NT2/D1 (cell line): ENCODE measurements at places on chromosomes 7 and 10.

DNA sequence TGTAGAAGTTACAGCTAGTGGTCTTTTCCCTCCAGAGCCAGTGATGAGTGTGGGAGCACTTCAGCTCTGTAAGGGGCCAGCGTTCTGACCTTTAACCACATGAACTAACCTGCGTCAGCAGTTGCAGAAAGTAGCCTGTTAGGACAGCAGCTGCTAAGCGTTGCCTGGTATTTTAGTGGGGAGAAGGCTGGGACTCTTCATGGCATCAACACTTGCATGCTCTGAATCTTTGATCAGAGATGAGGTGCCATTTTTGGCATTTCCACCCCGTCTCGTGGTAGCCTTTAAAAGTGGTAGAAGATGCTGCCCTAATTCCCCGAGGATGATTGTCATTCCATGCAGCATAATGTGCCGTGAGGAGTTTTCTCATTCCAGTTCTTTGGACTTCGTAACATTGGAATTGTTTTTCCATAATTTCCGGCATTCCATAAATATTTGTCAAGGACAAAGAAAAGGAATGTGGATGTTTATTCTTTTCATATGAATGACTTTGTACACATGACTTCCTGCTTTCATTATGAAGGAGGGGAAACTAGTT lies 92.2 kb downstream of the AVL9 start:
- DNase-seq, result no peak

DNA sequence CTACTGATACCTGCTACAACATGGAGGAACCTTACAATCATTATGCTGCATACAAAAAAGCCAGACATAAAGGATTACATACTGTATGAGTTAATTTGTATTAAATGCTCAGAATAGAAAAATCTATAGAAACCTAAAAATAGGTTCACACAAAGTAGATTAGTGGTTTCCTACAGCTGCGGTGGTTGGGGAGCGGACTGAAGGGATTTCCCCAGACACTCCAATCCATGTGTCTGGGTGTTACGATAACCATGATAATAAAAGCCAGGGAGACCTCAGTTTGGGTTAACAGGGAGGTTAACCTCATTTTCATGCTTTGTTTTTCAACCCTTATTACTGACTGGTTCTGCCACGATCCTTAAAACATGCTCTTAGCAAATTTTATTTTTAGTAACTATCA lies 355.9 kb downstream of the KCNMA1 start:
- DNase-seq, result no peak

- peak; percentile 30 for DNase-seq
Observed at GRCh38 chr10:80382989-80383388, 25.4 kb upstream of the PRXL2A start.

DNA sequence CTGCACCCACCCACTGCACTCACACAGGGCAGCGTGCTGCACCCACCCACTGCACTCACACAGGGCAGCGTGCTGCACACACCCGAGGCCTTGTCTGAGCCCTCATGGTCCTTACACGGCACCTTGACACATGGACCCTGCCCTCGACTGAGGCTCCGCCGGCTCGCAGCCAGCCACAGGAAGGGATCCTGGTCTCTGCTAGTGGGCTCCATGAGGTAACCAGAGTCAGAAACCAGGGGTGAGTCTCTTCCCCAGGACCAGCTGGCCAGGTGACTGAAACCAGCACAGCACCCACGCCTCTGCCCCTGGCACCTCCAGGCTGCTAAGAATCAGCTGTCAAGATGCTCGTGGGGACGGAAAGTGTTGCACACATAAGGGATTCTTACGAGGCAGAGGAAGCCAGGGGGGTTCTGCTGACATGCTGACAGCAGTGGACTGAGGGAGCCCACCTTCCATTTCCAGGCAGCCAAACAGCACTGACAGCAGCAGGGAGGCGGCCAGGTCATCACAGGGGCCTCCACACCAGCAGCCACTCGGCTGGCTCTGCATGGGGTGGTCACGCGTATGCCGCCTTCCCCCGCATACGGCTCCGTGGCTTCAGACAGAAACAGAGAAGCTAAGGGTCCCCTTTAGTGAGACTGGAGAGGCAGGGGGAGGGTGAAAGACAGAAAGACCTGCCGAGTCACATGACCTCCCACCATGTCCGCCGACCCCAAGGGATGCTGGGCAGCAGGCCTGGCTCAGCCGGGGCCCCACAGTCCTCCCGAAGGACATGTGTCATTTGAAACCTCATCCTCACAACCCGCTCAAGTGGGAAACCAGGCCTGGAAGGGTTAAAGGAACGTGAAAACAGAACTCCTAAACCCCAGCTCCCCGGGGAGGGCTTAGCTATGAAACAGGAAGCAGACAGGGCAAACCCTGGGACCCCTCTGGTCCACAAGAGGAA lies 34.2 kb downstream of the GPER1 start:
- DNase-seq, result no peak

GRCh38 chr10:48567346-48567745 lies 37.5 kb downstream of the ARHGAP22 start:
- no peak for DNase-seq

- DNase-seq, result peak; percentile 82
Observed at GRCh38 chr7:130668258-130669084, at the start of gene COPG2. Gene COPG2, minus strand, starts transcription at chr7:130668748. Its CDS starts 80 bp downstream, at chr7:130668668.

DNA sequence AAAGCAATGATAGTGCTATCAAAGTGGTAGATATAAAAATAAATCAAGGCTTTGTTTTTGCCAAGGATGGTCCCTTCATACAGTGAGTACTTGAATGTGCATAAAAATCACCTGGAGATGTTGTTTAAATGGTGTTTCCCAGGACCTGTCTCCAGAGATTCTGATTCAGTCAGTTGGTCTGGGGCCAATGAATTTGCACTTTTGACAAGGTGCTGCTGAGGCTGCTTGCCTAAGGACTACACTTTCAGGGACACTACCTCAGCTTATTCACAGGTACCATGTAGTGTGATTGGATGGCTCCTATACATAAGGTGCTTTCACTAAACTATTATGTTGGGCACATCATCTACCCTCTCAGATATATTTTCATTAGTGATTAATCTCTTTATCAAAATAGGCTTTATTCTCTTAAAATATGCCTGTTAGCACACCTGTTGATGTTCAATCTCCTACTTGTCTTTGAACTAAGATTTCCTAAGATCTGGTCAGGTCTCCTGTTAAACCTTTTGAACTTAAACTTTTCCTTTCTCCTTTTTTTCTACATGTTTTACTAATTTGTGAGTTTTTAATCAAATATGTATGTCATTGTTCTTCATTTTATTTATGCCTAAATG lies 24.3 kb downstream of the CAPZA2 start:
- no peak for DNase-seq

- DNase-seq, result no peak
Observed at GRCh38 chr7:140525743-140526142, 46.4 kb upstream of the MKRN1 start.

DNA sequence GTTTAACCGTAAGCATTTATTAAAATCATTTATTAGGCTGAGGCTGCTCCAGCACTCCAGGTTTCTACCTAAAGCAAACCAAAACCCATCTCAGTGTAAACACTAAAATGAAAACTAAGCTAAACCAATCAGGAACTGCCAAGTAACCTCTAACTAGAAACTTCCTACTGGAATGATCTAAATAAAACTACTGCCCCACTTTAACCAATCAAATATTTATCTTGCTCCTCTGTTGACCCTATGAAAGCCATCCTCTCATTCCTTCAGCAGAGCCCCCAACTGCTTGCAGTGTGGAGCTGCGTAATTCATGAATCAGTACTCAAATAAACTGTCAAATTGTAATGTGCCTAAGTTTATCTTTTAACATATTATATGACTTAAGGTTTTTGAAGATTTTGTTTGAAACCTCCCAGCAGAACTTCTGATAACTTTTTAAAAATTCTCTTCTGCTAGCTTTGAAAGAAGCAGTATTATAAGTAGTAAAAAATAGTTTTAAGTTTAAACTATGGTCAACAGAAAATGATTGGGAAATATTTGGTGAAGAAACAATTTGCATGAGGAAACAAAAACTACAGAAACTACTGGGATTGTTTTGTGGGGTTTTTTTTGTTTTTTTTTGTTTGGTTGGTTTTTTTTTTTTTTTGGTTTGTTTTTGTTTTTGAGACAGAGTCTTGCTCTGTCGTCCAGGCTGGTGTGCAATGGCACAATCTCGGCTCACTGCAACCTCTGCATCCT lies 47.4 kb downstream of the GPR37 start:
- no peak for DNase-seq

- DNase-seq, result no peak
Observed at GRCh38 chr10:116195583-116195982, 77.4 kb downstream of the GFRA1 start.

DNA sequence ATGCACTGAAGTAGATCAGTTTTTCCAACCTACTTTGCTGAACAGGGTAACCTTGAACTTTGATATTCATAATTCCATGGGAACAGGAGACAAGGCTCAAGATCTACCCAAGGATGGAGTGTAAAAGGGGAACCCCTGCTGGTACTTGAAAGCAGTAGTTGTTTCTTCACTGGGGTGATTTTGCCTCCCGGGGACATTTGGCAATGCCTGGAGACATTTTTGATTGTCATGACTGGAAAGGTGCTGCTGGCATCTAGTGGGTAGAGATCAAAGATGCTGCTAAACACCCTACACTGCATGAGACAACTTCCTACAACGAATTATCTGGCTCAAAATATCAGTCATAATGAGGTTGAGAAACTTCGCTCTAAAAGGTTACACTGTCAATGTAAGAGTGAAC lies 214.8 kb upstream of the CTBP2 start:
- no peak for DNase-seq

DNA sequence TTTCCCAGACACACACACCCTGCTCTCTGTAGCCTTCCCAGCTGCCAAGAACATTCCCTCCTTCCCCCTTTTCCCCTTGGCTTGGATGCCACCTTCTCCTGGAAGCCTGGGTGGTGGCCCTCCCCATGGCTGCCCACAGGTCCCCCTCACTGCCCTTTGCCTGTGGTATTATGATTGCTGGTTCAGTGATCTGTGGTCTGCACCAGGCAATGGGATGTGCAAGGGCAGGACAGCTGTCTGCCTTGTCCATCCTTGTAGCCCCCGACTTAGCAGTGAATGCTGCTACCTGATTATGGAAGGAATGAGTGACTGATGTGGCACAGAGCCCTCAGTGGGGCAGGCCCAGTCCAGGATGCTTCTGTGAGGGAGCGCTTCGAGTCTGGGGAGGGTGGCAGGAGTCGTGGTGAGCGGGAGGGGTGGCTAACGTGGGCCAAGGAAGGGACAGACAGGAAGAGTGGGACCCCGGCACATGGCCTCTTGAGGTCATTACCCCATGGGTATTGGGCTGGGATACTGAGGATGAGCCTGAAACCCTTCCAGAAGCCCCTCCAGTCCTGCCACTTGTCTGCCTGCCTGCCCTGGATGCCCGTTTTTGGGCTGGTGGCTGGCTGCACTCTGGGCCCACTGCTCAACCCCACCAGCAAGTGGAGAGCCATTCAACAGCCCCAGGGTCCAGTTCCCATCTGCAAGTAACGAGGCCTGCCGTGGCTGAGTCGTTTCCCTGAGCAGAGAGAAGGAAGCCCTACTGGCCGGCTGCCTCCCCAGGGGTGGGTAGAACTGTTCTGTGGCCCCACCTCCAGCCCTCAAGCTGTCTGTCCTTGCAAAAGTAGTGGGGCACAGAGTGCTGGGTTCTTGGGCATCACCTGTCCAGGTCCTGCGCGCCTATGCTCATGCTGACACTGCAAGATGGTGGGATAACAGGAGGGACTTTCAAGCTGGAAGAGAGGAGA lies 8.8 kb downstream of the CHST3 start:
- DNase-seq, result no peak

GRCh38 chr10:72260976-72261783 lies 12.5 kb upstream of the DDIT4 start:
- no peak for DNase-seq

DNA sequence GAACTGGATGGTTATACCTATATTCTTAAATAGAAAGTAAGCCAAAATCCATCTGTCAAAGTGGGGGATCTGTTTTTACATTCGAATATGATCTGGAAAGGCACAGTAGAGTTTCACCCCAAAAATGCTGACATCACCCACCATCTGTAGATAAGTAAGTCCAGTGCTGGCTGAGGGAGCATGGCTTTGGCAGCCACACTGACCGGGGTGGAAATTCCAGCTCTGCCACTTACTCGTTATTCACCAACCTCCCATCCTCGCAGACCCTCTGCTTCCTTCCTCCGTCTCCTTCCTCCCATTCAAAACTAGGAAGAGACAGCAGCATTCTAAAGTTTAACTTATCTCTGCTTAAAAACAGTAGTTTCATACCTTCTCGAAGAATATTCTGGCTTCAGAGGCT lies 84.9 kb upstream of the GATA3 start:
- DNase-seq, result no peak

GRCh38 chr10:107914450-107915214 lies 750.1 kb upstream of the SORCS1 start:
- DNase-seq, result no peak

DNA sequence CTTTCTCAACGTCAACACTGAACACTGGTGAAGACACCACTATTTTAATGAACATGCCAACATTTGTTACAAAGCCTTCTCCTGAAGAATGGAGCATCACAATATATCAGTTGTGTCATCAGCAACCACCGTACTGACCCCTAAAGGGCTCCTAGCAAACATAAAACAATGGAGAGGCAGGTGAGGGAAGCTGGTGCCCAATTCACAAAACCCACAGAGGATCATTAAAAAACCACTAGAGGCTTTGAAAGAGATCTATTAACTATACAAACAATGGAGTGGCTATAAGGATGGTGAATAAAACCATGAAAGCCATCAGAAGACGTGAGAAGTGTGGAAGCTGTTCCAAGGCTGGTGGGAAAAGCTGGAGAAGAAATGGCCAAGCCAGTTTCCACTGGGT lies 150.8 kb downstream of the FAM107B start:
- no peak for DNase-seq

DNA sequence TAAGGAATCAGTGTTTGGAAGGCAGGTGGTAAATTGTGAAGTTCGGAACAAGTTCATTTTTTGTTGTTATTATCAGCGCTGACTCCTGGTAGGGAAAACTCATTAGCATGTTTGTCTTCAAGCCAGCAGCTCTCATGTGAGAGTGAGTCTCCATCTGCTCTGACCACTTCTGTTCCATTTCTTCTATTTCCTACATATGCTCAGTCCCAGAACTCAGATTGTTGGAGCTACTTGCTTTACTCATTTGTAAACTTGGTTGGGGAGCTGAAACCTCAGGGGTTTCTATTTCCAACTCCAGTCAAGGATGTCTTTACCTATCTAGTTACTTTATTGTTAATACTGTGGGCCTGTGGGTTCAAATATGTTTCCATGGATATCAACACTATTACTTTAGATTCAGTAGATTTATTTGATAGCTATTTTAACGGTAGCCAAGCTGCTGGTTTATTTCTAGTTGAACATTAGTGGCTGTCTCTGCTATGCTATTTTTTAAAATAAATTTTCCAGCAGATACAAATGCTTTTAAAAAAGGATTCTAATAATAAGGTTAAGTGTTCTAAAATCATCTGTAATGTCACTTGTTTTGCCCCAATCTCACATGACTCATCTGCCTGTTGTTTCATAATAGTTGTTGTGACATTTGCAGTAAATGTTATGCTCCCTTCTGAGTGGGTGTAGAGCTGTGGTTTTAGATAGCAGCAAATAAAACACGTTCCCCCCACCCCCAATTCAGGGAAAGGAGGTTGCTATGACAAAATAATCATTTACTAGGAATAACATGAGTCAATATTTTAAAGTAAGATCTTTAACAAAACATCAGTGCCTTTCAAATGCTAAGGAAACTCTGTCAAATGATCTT lies 143.3 kb downstream of the HDAC9 start:
- no peak for DNase-seq

- DNase-seq, result no peak
Observed at GRCh38 chr7:98978672-98979071, 100.3 kb downstream of the TRRAP start.
